ENCODE measurements at places on chromosomes 3 and 15.

DNA sequence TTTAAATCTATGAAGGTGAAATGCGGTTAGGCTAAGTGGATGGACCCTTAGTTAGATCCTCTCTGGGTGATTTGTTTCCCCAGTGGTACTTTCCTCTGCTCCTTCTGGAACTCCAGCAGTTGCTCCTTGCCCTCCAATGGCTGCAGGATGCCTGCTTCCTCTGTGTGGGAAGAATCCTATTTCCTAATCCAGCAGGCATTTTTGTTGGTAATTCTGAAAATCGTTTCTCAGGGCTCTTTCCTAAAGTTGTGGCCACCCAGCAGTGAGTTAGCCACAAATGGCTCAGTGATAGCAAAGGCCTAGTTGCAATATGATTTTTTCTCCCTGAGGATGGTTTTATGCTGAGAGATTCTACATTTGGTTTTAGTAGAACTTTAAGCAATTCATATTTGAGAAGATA, 332.3 kb upstream of the C2CD4B start:
- DNase-seq: no peak

DNA sequence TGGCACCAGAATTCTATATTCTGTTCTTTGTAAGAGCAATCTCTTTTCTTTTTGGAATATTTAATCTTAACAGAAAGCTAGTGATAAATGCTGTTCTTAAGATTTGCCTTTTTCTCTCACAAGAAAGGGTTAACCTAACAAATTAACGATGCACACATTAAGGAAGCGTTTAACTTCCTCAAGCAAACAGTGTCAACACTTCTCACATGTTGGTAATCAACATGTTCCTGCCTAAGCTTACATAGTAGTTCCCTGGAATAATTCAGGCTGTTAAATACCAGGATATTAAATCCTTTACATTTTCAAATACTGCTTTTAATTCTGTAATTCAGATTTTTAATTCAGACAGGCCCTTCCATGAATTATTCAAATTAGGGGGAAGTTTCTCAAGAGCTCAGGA, 67.4 kb upstream of the RPL35A start:
- DNase-seq: no peak

DNA sequence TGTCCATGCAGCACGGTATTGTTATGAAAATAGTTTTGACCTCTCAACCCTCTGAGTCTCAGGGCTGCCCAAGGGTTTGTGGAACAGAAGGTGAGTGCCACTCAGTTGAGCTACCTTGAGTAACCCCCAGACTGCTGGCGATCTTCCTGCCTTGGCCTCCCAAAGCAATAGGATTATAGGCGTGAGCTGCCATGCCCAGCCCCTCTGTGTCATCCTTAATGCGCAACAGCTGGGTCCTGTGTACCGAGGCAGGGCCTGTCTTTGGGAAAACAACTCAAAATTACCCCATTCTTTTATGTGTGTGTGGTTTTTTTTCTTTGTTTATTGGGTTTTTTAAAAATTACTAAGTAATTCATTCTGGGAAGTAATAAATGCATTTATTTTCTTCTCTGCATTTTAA, 78.3 kb upstream of the TPM1 start:
- DNase-seq: no peak

- DNase-seq: no peak
These were observed 16.2 kb downstream of the PAK6 start for GRCh38 chr15:40255033-40255432.

GRCh38 chr3:28781053-28781452, 432.4 kb upstream of the AZI2 start:
- no peak for DNase-seq

- DNase-seq: no peak
These were observed 138.0 kb downstream of the DUT start for GRCh38 chr15:48469271-48469670.

DNA sequence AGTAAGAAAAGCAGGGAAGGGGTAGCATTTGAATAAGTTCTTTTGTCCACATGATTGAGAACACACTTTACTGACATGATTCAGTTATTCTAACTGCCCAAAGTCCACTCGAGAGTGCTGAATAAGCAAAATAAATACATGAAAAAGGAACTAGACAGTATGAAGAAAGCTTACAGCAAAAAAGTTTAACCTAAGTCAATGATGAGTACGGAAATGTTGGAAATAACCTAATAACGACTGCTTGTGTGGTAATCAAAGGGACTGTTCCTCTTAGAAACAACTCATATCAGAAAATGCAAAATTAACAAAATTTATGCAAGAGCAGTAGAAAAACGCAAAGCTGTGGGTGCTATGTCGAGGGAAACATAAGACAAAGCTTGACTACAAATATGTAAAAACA, 36.6 kb downstream of the DMXL2 start:
- no peak for DNase-seq

- no peak for DNase-seq
These were observed 364.4 kb downstream of the MECOM start for GRCh38 chr3:169299129-169299528.

GRCh38 chr3:68162644-68163043, 508.2 kb upstream of the SUCLG2 start:
- no peak for DNase-seq

DNA sequence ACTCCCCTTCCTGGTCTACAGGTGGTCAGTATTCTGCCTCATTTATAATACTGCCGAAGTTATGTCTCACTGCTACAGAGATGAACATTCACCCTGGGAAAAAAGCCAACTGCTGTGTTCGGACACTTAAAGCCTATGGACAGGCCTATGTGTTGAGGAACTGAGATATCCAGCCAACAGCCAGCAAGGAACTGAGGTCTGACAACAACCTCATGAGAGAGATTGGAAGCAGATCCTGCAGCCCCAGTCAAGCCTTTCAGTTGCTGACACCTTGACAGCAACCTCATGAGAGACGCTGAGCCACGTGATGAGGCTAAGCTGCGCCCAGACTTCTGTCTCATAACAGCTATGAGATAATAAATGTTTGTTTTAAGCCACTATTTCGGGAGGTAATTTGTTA, 18.2 kb upstream of the FHIT start:
- no peak for DNase-seq

- no peak for DNase-seq
These were observed 619.5 kb upstream of the CBLB start for GRCh38 chr3:106488331-106488730.

DNA sequence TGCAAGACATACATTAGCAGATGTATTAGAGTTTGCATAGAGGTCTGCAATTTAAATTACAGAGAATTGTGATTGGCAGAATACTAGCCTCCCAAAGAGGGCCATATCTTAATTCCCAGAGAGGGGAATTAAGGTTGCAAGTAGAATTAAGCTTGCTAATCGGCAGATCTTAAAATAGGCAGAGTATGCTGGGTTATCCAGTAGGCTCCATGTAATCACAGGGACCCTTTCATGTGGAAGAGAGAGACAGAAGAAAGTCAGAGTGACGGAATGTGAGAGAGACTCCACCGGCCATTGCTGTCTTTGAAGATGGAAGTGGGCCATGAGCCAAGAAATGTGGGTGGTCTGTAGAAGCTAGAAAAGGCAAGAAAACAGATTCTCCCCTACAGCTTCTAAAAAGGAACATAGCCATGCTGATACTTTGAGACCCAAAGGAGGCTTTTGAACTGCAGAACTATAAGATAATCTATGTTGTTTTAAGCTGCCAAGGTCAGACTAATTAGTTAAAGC, 38.8 kb downstream of the IMPG2 start:
- no peak for DNase-seq

GRCh38 chr3:117696851-117697407, 987.4 kb downstream of the TUSC7 start:
- DNase-seq: no peak

- DNase-seq: no peak
These were observed 19.3 kb downstream of the IL16 start for GRCh38 chr15:81215983-81216382.

DNA sequence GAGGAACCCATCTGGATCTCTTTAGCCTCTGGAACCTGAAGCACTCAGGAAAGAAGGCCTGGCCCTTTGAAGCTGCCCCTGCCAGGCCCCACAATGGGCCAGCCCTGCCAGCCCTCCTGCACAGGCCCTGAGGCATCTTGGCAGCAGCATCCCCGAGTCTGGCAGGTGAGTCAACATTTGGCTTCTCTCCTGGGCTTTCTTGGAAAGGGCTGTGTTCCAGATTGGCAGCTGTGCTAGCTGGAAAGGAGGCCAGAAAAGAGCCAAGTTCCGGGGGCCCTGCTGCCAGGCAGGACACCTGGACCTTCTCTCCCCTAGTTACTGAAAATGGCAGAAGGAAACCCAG, 187.2 kb downstream of the SHQ1 start:
- DNase-seq: no peak

DNA sequence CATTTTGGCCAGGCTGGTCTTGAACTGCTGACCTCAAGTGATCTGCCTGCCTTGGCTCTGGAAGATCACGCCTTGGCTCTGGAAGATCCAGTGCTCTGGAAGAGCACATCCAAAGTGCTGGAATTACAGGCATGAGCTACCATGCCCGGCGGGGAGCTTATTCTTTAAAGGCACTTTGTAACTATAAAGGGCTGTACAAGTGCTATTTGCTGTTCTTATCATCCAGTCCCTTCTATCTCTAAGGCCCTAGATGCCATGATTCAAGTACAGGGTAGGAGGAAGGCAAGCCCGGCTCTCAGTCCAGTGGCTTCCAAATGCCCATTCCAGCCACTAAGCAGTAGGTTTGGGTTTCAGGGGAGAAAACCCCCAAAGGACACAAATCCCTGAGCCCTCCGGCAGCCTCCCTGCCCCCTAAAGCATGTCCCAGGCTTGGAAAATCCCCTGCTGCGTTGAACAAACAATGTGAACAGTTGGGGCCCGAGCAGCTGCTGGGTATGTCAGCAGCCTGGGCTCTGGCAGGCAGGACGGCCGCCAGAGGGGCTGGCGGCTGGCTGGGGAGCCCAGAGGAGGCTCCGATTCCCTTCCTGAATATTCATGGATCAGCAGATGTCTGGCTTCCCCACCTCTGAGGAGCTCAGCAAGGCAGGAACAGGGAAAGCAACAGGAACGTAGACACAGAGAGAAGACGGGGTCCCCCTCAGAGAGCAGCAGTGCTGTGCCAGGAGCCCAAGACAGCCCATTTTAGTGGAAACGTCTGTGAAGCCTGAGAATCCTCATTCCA, 7.7 kb downstream of the IGDCC4 start:
- DNase-seq: no peak
